ENCODE measurements at places on chromosomes 1 and 21.

DNA sequence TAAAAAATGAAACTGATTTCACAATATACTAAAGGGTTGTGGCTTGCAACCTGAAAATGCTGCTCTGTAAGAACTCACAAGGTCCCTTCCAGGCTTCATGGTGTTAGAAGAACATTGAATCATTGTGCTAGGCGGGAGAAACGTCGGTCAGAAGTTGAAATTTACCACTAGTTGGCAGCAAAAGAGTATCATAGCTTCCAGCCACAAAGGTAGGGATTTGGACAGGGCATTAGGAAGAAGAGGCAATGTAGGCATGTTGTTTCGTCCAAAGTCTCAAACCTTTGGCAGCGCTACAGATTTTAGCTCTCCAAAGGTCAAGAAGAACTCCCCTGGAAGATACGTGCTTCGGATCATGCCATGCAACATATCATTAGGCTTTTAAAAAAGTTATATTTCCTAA is 62.5 kb upstream of the ZP4 start:
- no peak for DNase-seq

- DNase-seq = no peak
Measured at GRCh38 chr1:84376000-84376910, 22.0 kb upstream of the DNASE2B start.

GRCh38 chr21:20661246-20661645 is 337.0 kb upstream of the NCAM2 start:
- no peak for DNase-seq

DNA sequence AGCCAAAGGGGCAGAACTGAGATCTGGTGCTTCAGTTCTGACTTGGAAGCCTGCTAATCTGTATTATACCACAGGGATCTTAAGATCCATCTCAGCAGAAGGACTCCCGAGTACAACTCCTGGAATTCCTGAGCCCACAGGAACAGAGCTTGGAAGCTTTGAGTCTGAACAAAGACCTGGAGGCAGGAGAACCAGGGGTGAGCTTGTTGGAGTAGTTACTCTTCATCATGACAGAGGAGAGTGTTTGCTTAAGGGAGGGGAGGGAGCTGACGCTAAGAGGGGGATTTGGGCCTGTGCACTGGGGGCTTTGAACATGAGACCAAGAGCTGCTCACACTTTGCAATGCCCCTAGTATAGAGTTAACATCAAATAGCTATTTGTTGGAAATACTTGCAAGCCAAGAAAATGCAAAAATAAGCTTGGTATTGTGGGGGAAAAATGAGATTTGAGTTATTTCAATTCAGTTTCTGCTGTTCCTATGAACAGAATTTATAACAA is 41.1 kb upstream of the TRABD2B start:
- DNase-seq = peak; percentile 5

DNA sequence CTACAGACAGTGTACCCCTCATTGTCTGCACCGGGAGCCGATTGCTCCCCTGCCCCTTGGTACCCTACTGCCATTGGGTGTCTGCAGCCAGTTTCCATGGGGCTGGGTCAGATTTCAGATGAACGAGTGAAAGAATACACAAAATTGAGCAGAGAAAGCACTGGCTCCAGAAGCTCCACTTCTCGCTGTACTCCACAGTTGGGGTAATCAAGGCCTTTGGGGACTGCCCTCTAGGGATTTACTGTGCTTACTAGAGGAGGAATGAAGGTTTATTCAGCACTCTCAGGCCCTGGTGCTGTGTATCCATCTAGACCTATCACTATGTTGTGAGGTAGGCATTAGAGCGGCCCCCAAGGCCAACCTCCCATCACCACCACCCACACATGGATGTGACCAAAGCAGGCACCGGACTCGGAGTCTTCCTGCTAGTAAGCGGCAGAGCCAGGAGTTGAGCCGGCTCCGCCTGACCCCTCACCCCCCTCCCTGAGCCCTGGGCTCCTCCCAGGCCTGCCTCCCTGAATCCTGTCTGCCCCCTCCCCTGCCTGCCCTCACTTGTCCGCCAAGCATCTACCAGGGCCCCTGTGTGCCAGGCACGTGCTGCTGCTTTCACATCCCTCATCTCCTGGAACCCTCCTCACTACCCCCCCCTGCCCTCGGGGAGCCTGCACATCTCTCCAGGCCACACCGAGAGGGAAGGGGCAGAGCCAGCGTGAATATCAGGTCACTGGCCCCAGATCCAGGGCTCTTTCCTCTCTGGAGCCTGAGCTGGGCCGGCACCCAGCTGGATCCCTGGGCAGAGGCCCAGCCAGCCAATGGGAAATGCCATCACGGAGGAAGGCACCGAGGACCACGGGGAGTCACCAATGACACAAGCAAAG is 23.3 kb downstream of the KCNN3 start:
- DNase-seq = no peak

DNA sequence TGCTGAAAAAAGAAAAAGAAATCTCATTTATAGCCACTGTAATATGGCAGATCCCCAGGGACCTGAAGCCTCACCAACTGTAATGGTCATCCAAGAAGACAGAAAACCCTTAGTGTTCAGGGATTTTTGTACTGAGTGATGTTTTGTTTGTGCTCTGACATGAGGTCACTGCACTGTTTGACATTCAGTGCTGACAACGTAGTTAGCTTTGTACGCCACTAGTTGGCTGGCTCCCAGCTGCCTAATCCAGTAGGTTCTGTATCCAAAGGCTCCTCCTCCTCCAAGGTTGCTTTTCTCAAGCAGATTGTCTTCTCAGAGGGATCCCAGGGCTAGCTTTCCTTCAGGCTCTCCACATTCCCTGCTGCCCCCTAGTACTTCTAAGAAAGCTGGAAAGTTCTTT is 9.5 kb upstream of the YRDC start:
- DNase-seq = no peak

GRCh38 chr1:111204201-111204982 is 3.9 kb upstream of the DENND2D start:
- no peak for DNase-seq

DNA sequence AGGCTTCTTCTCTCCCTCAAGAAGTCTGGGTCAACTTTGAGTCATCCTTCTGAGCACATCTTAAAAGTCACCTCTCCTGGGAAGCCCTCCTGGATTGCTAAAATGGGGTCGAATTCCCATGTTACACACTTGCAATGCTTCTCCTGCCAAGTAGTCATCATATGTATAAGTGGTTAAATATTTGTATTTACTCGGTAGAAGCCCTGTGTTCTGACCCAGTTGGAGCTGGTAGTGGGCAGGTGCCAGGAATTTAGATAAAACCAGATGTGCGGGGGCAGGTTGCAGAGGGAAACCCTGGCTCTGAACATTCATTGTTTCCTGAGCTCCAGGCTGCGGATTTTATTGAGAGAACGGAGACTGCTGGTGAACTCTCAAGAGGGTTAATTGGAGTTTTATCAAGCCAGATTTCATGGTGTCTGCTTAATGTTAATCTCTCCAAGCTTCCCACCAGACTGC is 52.8 kb upstream of the RPL11 start:
- no peak for DNase-seq

- DNase-seq = no peak
Measured at GRCh38 chr21:44428281-44428960, 26.9 kb upstream of the LRRC3 start.

- peak; percentile 50 for DNase-seq
Measured at GRCh38 chr21:37253991-37254390, 13.1 kb downstream of the VPS26C start.

DNA sequence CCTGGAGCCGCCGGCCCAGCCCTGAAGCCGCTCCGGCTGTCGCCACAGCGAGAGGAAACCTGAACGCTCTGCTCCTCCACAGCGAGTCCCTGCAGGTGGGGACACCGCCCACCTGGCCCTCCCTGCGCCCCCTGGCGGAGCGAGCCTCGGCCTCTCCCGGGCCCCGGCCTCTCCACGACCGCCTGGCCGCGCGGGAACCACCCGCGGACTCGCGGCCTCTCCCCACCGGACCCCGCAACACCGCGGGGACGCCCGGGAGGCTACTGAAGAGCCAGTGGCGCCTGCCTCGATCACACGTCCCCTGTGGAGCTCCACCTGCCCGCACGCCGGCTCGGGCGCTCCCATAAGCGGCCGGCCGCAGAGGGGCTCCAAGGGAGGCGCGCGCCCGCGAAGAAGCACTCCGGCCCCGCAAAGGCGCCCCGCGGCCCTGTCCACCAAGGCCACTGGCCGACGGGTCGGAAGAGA is 109.6 kb downstream of the KCNN3 start:
- no peak for DNase-seq

DNA sequence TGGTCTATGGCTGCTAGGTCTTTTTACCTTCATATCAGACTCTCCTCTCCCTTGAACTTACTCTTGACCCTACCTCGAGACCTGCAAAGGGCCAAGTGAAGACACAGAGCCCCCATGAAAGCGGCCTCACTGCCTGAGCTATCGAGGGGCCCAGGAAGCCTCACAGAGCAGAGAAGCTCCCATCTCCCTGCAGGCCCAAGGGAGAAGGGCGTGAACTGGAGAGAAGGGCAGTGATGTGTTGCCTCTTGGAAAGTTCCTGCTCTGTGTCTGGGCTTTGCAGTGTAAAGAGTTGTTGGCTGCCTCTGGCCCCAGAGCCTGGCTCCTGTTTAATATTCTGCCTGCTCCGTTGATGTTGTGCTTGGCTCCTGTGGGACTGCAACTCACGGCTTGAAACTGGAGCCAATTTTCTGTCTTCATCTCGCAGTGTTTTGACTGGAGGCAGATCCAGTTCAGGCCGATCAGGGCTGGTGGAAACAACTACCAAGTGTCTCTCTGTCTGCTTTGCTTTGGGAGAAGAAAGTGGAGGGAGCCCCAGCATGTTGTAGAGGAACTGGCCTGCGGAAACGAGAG is 4.3 kb downstream of the SERTAD4 start:
- DNase-seq = peak; percentile 92

- DNase-seq = no peak
Measured at GRCh38 chr1:84406346-84406861, 8.1 kb downstream of the DNASE2B start.

- no peak for DNase-seq
Measured at GRCh38 chr1:241611736-241612135, 28.4 kb downstream of the CHML start.

All from left hindlimb (tissue), 1 donor.